CMK (cell line): ENCODE measurements at places on chromosomes 16 and 17.
A peak's percentile ranks its signal among the peaks of the same experiment; 100 is the strongest.

DNA sequence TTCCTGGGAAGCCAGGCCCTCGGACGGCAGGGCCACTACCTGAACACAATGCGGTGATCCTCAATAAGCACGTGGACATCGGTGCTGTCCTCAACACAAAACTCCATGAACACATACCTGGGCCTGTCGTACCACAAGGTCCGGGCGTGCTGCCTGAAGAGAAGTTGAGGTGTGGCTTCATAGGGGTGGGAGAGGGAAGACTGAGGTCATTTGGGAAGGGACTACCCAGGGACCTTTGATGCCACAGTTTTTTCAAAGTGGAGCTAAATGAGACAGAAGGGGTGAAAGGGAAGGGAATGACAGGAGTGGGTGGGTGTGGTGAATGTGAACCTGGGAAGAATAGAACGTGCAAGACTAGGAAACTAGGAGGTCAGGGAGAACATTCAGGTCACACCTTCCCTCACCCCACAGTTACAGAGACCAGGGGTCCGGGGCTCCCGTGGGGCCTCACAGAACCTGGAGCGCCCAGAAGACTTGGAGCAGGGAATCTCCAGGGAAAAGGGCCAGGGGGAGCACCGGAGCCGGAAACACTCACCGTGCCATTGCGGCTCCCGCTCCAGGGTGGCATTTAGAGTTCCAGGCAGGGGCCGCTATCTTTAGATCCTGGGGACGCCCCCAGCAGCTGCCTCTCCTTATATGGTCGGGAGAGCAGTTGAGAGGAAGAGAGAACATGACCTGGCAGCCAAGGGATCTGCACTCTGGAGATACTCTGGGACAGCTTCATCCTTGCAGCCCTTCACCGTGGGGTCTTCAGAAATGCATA, at the start of gene PTGES3L:
TSS of gene PTGES3L (minus strand) at position 570 of the 763 bp plus-strand sequence. CDS start at position 543, 27 bp downstream.
- no peak for DNase-seq

DNA sequence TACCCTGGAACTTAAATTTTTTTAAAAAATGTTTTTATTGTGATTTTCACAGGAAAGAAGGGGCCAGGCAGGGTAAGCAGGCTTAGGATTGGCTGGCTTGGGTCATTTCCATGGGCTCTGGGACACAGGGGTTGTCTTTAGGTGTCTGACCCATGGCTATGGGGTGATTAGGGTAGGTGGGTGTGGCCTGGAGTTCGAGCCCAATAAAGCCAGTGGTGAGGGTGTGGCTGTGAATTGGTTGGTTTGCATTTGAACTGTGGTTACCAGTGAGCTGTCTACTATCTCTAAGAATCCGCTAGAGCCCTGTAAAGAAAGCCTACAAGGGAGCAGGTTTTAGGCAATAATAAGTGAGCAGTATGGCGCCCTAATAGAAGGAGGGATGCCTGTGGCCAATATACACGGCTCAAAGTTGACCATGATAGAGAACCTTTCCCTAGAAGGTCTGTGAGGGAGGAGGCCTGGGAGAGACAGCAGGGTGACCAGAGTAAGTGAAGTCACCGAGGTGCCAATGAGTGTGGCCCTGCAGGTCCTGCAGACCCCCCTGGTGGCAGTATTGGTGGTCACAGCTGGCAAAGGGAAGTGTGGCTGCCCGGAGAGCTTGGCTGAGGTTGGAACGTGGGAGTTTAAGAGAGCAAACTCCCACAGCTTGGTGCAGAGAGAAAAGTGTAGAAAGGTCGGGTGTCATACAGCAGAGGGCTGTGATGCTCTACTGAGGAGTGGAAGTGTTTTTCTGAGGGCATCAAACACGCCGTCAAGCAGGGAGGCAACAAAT, 454.0 kb downstream of the WWOX start:
- DNase-seq = no peak

DNA sequence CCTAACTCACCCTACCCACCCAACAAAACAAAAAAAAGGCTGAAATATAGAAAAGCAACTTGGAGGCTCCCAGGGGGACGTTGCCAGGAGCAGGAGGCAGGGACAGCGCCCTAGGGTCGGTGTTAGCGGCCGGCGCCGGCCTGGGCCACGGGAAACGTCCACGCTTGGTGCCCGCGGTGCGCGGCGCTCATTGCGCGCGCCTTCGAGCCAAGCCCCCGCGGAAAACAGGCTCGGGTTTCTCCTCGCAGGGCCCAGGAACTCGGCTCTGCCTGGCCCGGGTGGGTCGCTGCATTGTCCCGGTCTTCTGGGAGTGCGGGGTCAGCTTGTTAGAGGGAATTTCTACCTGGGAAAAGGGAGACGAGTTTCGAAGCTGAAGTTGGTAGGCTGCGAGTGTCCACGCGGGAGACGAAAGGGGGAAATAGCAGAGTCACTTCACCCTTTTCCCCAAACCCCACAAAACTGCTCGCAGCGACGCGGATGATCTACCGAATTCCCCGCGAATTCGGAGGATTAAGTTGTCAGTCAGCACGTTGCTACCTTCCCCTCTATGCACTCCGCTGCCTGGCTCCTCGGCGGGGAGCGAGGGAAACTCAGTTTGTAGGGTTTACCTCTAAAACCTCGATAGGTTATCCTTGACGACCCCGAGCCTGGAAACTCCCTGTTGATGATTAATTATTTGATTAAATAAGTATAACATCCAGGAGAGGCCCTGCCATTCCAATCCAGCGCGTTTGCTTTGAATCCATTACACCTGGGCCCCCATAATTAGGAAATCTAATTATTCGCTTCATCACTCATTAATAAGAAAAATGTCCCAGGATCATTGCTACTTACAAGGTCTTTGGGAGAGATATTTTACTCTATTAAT, 751 bp upstream of the FOXC2 start:
- no peak for DNase-seq

- no peak for DNase-seq
Observed at GRCh38 chr17:17691468-17692263, 10.4 kb downstream of the RAI1 start.

- DNase-seq = no peak
Observed at GRCh38 chr17:54353789-54354525, 531.2 kb downstream of the KIF2B start.

- DNase-seq = no peak
Observed at GRCh38 chr17:62876063-62876462, 67.9 kb upstream of the MARCHF10 start.

DNA sequence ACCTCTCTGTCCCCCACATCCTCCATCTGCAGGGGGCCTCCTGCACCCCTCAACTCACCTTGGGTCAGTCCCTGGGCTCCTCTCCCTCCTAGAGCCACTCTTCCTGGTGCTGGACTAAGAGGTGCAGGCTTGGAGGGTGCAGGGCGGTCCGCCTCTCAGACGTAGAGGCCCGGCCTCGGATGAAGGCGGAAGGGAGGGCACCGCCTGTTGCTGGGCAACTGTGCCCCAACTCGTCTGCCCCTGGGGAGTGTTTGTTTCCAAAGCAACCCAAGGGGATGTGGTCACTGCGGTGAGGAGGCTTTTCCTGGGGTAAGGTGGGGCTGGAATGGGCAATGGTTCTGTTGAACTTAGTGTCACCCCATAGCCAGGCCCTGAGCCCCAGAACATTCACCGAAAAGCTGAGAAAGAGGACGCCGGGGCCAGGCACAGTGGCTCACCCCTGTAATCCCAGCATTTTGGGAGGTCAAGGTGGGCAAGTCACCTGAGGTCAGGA, at the start of gene C16orf54:
TSS of gene C16orf54 (minus strand) at position 138 of the 493 bp plus-strand sequence. CDS start 1,039 bp downstream, outside the sequence.
- peak; percentile 98 for DNase-seq

DNA sequence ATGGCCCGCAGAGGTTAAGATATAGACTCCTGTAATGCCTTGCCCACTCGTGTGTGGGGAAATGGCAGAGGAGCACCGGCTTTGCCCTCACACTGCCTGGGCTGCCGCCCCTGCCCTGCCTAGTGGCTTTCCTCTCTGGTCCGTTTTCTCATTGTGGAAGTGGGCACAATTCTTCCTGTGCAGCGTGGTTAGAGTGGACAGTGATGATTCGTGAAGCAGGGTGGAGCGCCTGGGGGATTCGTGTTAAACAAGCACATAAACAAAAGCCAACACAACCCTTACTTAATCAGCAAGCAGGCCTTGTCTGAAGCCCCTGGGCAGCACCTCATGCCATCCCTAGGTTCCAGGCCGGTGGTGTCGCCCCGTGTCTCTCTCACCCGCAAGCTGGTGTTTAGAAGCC, 269.7 kb downstream of the SEC14L1 start:
- DNase-seq = no peak

- DNase-seq = no peak
Observed at GRCh38 chr17:7836596-7837407, 2.8 kb downstream of the KDM6B start.

DNA sequence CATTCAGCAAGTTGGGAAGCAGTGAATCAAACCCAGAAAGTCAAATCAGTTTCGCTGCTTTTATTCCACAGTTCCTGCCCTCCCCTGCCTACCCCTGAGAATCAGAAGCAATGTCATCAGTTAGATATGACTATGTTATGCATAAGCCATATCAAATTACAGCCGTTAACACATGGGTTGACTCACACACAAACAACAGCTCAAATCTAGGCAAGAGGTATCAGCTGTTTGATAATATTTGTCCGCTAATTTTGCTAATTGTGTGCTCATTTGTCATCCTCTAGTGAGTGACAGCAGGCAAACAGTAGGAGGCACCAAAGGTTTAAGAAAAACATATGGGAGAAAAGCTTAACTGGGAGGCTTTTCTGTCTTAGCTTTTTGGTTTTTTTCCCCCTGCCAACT, 327.4 kb upstream of the CCL2 start:
- DNase-seq = no peak

DNA sequence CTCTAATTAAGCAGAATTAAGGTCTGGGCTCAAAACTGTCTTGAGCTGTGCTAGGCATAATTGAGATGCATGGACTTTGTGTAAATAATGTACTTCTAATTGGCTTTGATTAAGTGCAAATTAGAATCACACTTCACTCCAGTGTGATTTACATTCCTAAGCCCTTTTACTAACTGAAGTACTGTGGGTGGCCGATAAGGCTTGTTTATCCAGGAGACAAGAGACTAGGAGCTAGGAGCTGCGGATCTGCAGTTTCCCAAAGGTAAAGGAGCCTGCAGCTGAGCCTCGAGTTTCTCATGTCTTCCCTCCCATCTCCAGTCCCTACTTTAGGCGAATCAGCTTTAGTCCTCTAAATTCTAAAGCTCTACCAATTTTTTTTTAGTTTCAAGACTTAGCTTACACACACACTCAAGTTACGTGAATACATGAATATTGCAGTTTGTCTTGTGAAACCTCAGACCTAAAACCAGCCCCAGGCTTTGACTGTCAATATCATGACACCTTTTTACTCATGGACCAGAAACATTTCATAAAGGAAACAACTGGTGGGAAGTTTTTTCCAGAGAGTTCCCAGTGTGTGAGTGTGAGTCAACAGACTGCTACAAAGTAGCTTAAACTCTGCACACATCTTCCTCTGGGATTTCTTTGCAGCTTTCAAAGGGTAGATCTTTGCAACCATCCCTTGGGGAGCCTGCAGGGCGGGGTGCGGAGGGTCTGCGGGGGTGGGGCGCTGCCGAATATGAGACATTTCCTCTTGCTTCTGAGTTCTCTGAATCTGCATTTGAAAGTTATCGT, 113.9 kb upstream of the TBX2 start:
- DNase-seq = no peak

- DNase-seq = no peak
Observed at GRCh38 chr16:24553983-24554382, 14.6 kb downstream of the RBBP6 start.

- DNase-seq = no peak
Observed at GRCh38 chr17:60077672-60078519, 825 bp downstream of the HEATR6 start.

DNA sequence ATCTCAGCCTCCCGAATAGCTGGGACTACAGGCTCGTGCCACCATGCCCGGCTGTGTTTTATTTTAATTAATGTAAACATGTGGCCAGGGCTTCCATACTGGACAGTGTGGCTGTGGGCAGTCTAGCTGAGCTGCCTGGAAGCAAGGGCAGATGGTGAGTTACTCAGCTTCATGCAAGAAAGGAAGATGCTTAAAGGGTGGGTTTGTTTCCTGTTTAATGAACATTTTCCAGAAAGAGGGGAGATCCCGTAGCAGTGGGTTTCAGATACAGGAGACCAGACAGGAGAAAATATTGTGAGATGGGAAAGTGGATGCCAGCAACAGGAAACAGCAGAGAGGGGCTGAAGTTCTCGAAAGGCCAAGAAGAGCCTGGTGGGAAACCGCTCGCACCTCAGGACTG, 7.3 kb downstream of the MAPK8IP3 start:
- DNase-seq = no peak

GRCh38 chr17:57530508-57530907, 214.6 kb downstream of the CCDC182 start:
- DNase-seq = no peak

GRCh38 chr16:87877942-87878507, 8.7 kb upstream of the SLC7A5 start:
- DNase-seq = no peak

- no peak for DNase-seq
Observed at GRCh38 chr17:7875804-7876370, 12.7 kb upstream of the CHD3 start.

DNA sequence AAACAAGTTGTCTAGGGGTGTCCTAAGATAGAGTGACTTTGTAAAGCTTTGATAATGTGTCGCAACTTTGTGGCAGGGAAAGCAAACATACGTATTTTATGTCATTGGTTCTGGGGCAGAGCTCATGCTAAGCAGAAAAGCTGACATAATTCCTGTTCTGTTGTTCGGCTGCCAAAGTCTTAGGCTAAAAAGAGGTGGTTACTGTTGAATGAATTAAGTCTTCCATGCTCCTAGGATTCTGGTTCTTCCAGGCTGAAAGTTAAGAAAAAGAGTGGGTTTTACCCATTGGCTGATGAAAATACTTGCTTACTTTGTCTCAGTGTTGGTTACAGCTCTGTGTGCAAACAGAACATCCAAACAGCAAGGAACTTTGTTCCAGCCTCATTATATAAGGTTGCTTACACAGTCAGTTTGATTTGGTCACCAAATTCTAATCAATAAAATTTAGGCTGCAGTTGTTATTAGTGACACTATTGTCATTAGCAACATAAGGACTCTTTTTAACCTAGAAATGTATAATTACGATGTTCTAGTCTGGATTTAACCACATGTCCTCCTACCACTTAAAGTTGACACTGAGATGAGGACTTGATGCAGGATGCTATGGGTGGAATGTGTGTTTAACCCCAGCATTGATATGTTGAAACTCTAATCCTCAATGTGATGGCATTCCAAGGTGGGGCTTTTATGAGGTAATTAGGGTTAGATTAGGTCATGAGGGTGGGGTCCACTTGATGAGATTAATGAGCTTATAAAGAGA, 114.0 kb upstream of the GOT2 start:
- no peak for DNase-seq

GRCh38 chr16:31529108-31529936, 1.6 kb downstream of the AHSP start:
- DNase-seq = no peak
